ENCODE measurements at places on chromosomes 16 and 17.
A peak's percentile ranks its signal among the peaks of the same experiment; 100 is the strongest.

DNA sequence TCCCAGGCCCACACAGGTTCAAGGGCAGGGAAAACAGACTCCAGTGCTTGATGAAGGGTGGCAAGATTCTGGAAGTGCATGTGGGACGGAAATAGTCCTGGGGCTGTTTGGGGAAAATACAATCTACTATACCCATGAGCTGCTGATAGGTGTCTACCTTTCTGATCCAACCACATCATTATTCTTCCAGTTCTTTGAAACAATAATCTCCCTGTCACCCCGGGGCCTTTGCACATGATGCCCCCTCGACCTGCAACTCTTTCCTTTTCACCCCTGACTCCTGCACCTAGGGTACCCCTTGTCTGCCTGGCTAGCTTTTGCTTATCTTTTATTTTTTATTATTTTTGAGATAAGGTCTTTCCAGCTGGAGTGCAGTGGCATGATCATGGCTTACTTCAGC lies 45.0 kb downstream of the LDHD start:
- DNase-seq = no peak

DNA sequence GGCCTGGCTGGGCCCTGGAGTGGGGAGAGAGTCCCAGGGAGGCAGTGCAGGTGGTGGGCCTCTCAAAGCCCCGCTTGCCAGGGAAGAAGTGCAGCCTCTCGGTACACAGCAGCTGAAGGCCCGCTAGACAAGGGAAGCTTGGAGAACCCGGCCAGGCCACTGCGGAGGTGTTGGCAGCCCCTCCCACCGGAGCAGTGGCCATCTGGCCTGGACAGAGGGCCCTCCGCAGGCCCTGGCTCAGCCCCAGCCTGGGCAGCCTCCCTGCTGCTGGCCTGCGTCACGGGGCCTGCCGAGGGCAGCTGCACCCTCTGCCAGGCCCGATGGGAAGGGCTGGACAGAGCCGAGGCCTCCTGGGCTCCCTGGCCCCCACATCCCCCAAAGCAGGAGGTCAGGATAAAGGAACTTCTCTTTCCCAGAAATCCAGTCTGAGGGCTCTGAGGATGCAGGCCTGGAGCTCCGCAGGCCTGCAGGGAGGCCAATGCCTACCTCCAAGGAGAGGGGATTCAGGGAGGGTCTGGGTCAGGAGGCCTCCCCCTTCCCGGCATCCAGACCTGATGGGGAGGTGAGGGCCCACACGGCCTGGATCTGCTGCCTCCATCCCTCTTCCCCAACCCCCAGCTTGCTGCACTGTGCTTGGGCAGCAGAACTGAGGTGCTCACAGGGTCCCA lies 4.3 kb downstream of the SPPL2C start:
- no peak for DNase-seq

GRCh38 chr16:11796227-11797165 lies 562 bp downstream of the ZC3H7A start:
- DNase-seq = peak; percentile 73

- DNase-seq = no peak
Measured at GRCh38 chr16:14378131-14378551, 251.9 kb downstream of the PARN start.

GRCh38 chr17:82095777-82096708 lies 2.0 kb downstream of the FASN start:
- DNase-seq = no peak

- no peak for DNase-seq
Measured at GRCh38 chr17:46157443-46158062, 35.7 kb downstream of the KANSL1 start.

DNA sequence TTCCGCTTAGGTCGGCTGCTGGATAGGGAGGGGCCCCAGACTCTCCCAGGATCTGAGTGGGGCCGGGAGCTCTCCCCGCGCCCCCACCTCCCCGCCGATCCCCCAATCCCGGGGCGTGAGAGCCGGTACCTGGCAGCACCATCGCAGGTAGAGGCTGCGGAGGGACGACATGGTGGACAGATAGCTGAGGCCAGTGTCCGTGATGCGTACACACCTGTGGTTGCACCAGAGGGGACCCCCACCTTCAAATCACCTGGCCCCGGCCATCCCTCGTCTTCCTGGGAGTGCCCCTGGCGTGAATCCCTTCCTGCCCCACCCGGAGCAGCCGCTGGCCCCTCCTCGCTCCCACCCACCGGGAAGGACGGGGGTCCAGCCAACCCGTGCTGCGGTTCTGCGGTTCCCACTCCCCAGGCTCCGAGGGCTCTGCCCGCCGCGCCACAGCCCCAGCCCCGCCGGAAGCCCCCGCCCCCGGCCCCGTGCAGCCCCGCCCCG lies 4.7 kb upstream of the WDR24 start:
- DNase-seq = no peak

DNA sequence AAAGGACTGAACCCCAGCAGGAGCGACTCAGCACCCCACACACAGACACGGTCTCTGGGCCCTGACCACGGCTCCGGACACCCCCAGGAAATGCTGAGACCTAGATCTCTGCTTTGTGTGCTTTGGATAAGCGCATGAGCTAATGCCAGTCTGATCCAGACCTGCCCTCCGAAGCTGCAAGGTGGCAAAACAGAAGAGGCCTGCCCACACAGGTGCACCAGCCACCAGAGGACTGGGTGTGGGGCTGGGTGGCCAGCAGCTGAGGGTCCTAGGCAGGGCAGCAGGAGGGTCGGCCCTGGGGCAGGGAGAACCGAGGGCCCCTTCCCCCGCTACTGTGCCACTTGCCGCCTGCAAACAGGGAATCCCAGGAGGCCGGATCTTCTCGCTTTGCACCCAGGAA lies 30.7 kb upstream of the EIF1 start:
- no peak for DNase-seq

DNA sequence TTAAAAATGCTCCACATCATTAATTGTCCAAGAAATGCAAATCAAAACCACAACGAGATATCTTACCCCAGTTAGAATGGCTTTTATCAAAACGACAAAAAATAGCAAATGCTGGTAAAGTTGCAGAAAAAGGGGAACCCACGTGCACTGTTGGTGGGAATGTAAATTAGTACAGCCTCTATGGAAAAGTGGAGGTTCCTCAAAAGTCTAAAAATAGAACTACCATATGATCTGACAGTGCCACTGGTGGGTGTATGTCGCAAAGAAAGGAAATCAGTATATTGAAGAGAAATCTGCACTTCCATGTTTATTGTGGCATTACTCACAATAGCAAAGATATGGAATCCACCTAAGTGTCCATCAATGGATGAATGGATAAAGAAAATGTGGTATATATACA lies 38.2 kb upstream of the ZFHX3 start:
- DNase-seq = no peak

- DNase-seq = no peak
Measured at GRCh38 chr17:76359375-76359774, 5.7 kb upstream of the PRPSAP1 start.

DNA sequence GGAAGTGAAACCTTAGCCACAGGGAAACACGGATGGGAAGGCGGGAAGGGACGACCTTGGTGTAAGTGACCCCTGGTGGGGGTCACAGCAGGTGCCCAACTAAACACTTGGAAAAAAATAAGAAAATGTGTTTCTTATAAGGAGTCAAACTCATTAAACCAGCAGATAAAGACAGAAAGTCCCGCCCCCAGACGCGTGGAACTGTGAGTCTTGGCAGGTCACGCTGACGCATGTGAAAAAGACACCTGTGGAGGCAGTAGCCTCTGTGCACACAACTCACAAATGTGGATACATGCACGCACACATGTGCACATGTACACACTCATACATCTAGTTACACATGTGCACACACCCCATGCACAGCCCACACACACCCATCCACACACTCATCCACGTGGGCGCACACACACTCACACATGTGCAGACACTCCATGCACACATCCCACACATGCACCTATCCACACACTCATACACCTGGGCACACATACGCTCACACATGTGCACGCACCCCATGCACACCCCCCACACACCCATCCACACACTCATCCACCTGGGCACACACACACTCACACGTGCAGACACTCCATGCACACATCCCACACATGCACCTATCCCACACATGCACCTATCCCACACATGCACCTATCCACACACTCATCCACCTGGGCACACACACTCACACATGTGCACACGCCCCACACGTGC lies 432.4 kb downstream of the SOX9 start:
- no peak for DNase-seq

GRCh38 chr17:489758-490329 lies 137.2 kb upstream of the RPH3AL start:
- peak; percentile 67 for DNase-seq

GRCh38 chr16:89178453-89179147 lies 7.1 kb downstream of the CDH15 start:
- peak; percentile 34 for DNase-seq

- no peak for DNase-seq
Measured at GRCh38 chr16:28105954-28106353, 42.4 kb upstream of the GSG1L start.

GRCh38 chr17:21132428-21132827 lies 5.7 kb downstream of the DHRS7B start:
- DNase-seq = no peak

DNA sequence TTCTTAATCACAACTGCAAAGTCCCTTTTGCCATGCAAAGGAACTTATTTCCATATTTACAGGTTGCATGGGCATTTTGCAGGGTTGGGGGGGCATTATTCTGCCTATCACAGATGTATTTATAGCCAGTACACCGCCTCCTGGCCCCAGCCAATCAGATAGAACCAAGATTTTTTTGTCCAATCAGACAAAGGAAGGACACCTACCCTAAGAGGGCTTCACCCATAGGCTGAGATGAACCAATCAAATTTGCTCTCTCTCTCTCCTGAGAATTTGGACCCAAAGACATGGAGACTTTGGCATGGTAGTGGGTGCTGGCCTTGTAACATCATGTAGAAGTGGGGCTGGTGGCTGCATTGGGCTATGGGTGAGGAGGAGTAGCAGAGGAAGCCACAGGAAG lies 3.9 kb upstream of the KCNG4 start:
- no peak for DNase-seq

DNA sequence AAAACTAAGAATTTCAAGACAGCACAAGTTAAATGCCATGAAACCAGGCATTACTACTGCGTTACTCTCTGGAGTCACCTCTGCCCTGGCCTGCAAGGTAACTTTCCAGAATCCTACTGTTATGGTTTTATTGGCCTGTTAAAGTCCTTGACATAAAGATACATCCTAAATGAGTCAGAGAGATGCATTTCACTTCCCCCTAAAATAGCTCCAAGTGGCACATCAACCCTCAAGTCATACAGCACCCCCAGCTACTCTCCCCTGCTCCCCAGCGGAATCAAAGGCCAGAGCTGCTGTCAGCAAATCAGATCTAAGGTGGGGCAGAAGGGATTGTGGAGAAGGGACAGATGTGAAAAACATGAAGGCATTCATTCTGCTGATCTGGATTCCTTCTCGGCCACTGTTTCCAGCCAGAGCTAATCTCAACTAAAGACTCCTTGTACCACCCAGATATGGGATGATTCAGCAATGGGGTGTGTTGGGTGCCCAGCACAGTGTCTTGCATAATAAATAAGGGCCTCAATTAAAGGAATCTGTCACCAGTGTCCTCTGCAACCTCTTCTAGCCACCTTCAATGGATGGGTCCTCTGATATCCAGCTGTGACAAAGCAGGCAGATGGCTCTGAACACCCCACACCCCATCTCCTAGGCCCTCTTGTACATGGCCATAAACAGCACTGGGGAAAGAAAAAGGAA lies 8.5 kb upstream of the CCL1 start:
- no peak for DNase-seq

GRCh38 chr17:34265711-34266110 lies 4.3 kb upstream of the CCL7 start:
- DNase-seq = no peak

DNA sequence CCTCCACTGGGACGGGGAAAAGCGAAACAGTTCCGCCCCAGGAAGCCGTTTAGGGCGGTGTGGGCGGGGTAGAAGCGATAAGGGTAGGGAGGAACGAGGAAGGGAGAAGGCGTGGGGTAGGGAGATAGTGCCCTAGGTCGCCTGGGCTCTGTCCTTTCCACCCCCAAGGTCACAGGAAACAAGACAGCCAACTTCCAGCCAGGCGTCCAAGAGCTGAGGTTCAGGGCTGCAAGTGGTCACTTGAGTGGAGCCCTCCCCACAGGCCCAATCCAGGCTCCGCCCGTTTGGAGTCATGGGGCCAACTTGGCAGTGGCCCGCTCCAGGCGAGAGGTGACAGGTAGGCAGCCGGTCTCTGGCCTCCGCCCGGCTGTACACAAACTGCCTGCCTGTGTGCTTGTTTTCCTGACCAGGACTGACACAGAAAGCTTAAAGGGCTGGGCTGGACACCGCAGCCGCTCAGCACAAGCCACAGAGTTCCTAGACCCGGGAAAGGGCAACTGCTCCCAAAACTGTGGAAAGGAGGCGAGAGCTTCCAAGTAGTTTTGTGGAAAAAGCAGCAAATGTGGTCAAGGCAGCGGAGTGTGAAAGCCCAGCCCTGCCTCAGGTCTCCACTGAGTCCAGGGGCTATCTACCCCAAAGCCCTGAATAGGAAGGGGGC lies at the start of gene RILP:
RILP (minus strand) TSS at position 23 of the 658 bp plus-strand sequence. CDS start 62 bp downstream, outside the sequence.
- DNase-seq = no peak

DNA sequence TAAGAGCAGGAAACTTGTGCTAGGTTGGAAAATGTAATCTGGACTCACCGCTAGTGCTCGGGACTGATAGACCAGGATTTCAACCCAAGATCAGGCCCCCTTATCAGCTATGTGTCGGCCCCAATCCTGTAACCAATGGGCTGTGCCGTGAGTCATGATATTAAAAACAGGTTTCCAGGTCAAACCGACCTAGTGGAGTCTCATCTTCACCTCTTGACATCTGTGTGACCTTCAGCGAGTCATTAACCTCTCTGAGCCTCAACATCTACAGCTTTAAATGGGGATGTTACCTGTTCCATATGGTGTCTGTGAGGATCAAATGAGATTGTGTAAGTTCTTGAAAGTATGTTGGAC lies 512 bp downstream of the PMM2 start:
- DNase-seq = no peak

DNA sequence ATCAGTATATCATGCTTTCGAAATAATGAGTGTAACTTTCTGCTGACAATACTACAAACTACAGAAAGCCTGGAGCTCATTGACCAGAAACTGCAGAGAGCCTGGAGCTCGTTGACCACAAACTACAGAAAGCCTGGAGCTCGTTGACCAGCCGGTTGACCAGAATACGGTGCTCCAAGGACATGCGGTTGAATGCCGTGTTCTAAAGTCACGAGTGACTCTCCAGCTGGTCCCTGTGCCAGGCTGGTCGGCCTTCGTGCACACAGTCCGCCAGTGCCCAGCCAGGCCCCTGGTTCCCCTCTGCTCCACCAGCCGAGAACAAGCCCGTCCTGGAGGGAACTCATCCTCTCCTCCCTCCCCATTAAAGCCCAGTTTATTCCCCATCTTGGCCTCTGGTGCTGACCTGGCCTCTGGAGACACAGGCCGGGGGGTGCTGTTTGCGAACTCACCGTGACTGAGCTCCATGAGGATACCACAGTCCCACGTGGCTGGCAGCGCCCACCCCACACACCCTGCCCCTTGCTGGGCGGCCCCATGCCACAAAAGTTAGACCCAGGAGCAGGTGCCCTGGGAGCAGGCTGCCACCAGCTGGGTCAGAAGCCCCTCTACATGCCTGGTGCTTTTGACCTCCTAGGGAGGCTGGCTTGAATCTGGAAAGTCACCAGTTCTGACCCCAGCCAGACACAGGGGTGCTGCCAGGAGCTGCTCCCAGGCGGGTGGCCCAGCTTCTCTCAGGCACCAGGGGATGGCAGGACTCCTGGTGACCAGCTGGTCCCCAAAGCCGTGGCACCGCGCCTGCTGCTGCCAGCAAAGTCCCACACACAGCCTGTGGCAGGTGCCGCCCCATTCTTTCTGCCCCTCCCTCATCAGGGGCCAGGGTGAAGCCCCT lies 15.5 kb upstream of the CDH15 start:
- no peak for DNase-seq
